K562 (cell line): ENCODE measurements at places on chromosomes 7 and 10. TPM values are rescaled to one million over a fixed set of nuclear protein-coding genes. Genes with fewer than 3 reads are reported as not detected.

Gene NUTM2A
- polyA plus RNA-seq, result 1.4 and 1.6 TPM in 2 replicates

Gene TBC1D12
- 2.1 and 2.6 TPM in 2 replicates for polyA plus RNA-seq

Gene TAC1
- 0.09 and 0.12 TPM in 2 replicates for polyA plus RNA-seq

Gene UFSP1
- 13.5 and 14.3 TPM in 2 replicates for polyA plus RNA-seq

Gene AKR1C4
- polyA plus RNA-seq, result not detected in 2 replicates

Gene CRYGN
- not detected in 2 replicates for polyA plus RNA-seq

DNA sequence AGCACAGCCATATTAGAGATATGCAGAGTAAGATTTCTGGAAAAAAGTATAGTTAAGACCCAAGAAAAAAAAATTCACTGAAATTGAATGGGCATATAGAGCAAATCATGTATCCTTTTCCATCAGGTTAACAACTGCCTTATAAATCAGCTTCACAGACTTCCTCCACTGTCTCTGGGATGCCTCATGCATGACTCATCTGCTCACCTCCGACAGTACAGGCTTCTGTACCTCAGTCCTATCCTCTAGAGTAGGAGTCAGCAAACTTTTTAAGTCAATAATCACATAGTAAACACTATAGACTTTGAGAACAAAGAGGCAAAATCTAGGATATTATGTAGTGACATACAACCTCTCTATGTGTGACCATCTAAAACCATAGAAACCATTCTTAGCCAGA, 211.6 kb upstream of the SP8 start:
- no peaks in the 10 kb centered on the region for H3K27me3 ChIP-seq
- no peak overlapping the region for H3K4me3 ChIP-seq
- DNase-seq, result no peak
- no peaks in the 10 kb centered on the region for H3K4me1 ChIP-seq
- no peak overlapping the region for H3K27ac ChIP-seq

- H3K27me3 ChIP-seq, result no peaks in the 10 kb centered on the region
- no peaks in the 10 kb centered on the region for H3K4me1 ChIP-seq
- H3K36me3 ChIP-seq, result no peaks in the 10 kb centered on the region
Observed at GRCh38 chr7:69843653-69844052, 245.4 kb downstream of the AUTS2 start.

DNA sequence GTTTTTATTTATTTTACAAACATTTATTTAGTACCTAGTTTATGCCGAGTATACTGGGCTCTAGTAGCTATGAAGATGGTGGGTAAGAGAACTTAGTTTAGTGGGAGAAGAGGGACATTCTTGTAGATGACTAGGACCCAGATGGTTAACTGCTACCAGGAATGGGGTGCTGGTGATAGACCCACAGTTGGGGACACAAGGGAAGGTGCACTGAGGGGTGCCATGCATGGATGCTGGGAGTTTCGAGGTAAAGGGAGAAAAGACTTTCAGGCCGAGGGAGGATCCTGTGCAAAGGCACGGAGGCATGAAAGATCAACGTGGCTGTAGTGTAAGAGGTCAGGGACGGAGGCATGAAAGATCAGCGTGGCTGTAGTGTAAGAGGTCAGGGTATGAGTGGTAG, 204.2 kb upstream of the HABP2 start:
- no peak for DNase-seq
- H3K4me1 ChIP-seq, result no peaks in the 10 kb centered on the region
- no peak overlapping the region for H3K4me3 ChIP-seq
- no peak overlapping the region for H3K27ac ChIP-seq
- H3K36me3 ChIP-seq, result no peaks in the 10 kb centered on the region

DNA sequence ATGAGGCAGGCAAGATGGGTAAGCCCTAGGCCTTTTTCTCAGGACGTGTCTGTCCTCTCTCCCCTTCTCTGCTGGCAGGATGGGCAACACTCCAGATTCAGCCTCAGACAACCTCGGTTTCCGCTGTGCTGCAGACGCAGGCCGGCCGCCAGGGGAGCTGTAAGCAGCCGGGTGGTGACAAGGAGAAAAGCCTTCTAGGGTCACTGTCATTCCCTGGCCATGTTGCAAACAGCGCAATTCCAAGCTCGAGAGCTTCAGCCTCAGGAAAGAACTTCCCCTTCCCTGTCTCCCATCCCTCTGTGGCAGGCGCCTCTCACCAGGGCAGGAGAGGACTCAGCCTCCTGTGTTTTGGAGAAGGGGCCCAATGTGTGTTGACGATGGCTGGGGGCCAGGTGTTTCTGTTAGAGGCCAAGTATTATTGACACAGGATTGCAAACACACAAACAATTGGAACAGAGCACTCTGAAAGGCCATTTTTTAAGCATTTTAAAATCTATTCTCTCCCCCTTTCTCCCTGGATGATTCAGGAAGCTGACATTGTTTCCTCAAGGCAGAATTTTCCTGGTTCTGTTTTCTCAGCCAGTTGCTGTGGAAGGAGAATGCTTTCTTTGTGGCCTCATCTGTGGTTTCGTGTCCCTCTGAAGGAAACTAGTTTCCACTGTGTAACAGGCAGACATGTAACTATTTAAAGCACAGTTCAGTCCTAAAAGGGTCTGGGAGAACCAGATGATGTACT, 13.1 kb downstream of the PHKG1 start:
- no peak for DNase-seq
- H3K4me1 ChIP-seq, result peaks cover 9% of the 10 kb centered on the region
- H3K36me3 ChIP-seq, result peaks cover 38% of the 10 kb centered on the region; the same call in 1 of the 3 replicates
- no peaks in the 10 kb centered on the region for H3K27me3 ChIP-seq
- no peak overlapping the region for H3K4me3 ChIP-seq

GRCh38 chr7:65325793-65326432, 47.7 kb upstream of the ZNF92 start:
- H3K4me1 ChIP-seq, result no peaks in the 10 kb centered on the region
- H3K27ac ChIP-seq, result no peak overlapping the region
- DNase-seq, result no peak
- H3K36me3 ChIP-seq, result no peaks in the 10 kb centered on the region

- no peak overlapping the region for H3K4me3 ChIP-seq
- peaks cover 25% of the 10 kb centered on the region for H3K27me3 ChIP-seq
- peaks cover 13% of the 10 kb centered on the region for H3K4me1 ChIP-seq
- DNase-seq, result no peak
- no peaks in the 10 kb centered on the region for H3K36me3 ChIP-seq
Observed at GRCh38 chr10:13717571-13717935, 130.8 kb downstream of the PRPF18 start.

- no peak overlapping the region for H3K4me3 ChIP-seq
- H3K4me1 ChIP-seq, result no peaks in the 10 kb centered on the region
- no peaks in the 10 kb centered on the region for H3K27me3 ChIP-seq
- H3K27ac ChIP-seq, result no peak overlapping the region
- peaks cover 97% of the 10 kb centered on the region for H3K36me3 ChIP-seq
- no peak for DNase-seq
Observed at GRCh38 chr7:127704211-127704610, 52.2 kb downstream of the SND1 start.

- H3K27me3 ChIP-seq, result no peaks in the 10 kb centered on the region
- peak; percentile 33 for DNase-seq
- H3K36me3 ChIP-seq, result no peaks in the 10 kb centered on the region
- H3K27ac ChIP-seq, result peak overlapping the region; percentile 64; the same call in 1 of the 3 replicates
- no peak overlapping the region for H3K4me3 ChIP-seq
Observed at GRCh38 chr10:71748671-71749191, 24.6 kb downstream of the VSIR start.

DNA sequence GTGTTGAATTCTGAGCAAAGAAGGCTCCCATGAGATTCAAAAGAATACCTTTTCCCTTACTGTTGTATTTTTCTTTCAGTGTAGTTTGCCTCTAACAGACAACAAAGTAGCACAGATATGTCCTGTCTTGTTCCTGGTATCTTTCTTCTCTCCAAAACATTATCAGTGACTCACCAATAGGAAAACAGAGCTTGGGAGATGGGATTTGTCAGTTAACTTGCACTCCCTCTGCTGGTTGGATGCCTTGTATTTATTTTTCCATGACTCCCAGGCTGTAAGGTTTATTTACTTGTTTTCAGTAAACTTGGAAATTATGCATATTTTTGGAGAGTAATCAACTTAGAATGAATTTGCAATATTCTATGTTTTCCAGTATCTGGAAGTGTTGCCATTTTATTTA, 129.7 kb downstream of the SAMD9 start:
- H3K4me1 ChIP-seq, result no peaks in the 10 kb centered on the region
- H3K27ac ChIP-seq, result no peak overlapping the region
- peak; percentile 31 for DNase-seq

GRCh38 chr10:96043033-96043892, at the start of gene CCNJ:
TSS of gene CCNJ (plus strand) at chr10:96043583. CDS start at chr10:96044394, 811 bp downstream.
- peak within 1 kb of the TSS; percentile 75 for H3K4me3 ChIP-seq
- peaks cover 16% of the 10 kb centered on the region for H3K4me1 ChIP-seq

DNA sequence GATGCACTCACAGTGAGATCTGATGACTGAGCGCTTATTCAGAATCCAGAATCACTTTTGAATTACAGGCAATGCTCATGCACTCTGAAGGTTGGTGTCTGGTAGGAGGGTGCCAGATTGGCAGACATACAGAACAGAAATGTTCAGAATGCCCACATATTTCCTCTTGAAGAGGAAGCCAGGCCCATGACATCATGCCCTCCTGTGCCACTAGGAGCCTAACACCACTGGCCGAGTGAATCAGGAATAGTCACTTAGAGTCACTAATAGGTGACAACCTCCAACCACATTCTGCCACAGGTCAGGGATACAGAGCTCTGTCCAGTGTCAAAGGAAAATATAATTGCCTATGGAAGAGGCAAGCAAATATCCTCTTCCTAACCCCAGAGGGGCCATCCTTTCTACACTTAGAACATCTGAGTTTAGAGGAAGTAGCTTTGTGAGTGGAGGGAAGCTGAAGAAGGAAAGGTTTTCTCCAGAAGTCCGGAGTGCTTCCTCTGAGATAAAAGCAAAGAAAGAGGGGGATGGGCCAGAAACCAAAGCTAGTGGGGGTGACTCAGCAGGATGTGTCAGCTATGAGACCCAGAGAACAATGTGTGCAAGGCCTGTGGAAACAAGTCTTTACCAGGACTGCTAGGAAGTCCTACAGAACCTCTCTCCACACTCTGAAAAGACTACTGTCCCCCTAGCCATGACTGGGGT, 838.8 kb downstream of the GRID1 start:
- H3K27ac ChIP-seq, result no peak overlapping the region
- H3K4me1 ChIP-seq, result no peaks in the 10 kb centered on the region
- no peaks in the 10 kb centered on the region for H3K36me3 ChIP-seq
- DNase-seq, result no peak
- H3K4me3 ChIP-seq, result no peak overlapping the region
- no peaks in the 10 kb centered on the region for H3K27me3 ChIP-seq

GRCh38 chr10:34528320-34528719, 286.8 kb downstream of the PARD3 start:
- no peaks in the 10 kb centered on the region for H3K36me3 ChIP-seq
- H3K27me3 ChIP-seq, result no peaks in the 10 kb centered on the region
- no peaks in the 10 kb centered on the region for H3K4me1 ChIP-seq
- no peak for DNase-seq
- no peak overlapping the region for H3K27ac ChIP-seq

DNA sequence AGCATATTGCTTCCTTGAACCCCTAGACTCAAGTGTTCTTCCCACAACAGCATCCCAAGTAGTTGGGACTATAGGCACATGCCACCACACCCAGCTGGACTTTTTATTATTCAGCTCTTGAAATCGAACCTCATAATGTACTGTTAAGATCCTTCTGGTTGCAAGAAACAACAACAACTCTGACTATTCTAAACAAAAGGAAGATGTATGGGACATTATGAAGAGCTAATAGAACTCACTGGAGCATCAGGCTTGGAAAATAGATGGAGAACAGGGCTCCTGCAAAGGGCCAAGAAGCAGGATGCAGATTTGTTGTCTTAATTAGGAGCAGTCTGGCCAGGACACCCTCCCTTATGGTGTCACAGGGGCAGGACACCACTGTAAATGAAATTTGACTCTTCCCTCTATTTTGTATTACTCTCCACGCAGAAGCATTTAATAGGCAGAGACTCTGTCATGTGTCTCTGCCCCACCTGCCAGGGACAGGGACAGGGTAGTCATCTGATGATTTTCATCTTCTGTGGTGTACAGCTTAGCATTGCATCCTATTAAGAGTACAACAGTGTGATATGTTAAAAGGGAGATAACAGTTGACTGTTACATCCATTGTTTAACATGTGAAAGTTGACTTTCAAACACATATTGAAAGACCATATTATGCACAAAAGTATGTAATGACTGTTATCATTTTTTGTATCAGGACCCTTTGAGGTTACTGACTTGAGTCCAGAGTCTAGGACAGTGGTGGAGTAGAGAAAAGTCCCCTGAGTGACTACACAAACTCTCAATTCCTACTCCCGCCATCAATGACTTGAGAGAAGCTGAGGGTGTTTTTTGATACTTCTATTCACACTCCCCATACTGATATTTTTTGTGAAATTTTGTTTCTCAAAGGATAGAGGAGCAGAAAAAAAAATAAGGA, 157.3 kb downstream of the LRRC4 start:
- peaks cover 13% of the 10 kb centered on the region; the same call in 2 of the 3 replicates for H3K4me1 ChIP-seq
- no peak overlapping the region for H3K4me3 ChIP-seq
- H3K27me3 ChIP-seq, result no peaks in the 10 kb centered on the region
- H3K27ac ChIP-seq, result no peak overlapping the region
- H3K36me3 ChIP-seq, result peaks cover 31% of the 10 kb centered on the region
